ENCODE measurements at places on chromosomes 11 and 22.

- H3K4me3 ChIP-seq: no peak overlapping the region
- peaks cover 13% of the 10 kb centered on the region for H3K27me3 ChIP-seq
- H3K4me1 ChIP-seq: no peaks in the 10 kb centered on the region
- H3K36me3 ChIP-seq: no peaks in the 10 kb centered on the region
- no peak for DNase-seq
- no peak overlapping the region for H3K27ac ChIP-seq
Measured at GRCh38 chr11:30159546-30159945, 71.3 kb upstream of the FSHB start.

GRCh38 chr22:31341386-31342088 is 4.6 kb downstream of the PATZ1 start:
- H3K36me3 ChIP-seq: peaks cover 49% of the 10 kb centered on the region
- DNase-seq: no peak
- H3K27ac ChIP-seq: peak overlapping the region; percentile 74
- H3K27me3 ChIP-seq: no peaks in the 10 kb centered on the region
- peaks cover 77% of the 10 kb centered on the region for H3K4me1 ChIP-seq
- H3K4me3 ChIP-seq: peak overlapping the region; percentile 89

GRCh38 chr11:118841469-118842242 is 42.0 kb upstream of the CXCR5 start:
- H3K36me3 ChIP-seq: no peaks in the 10 kb centered on the region
- H3K4me1 ChIP-seq: peaks cover 15% of the 10 kb centered on the region
- no peaks in the 10 kb centered on the region for H3K27me3 ChIP-seq
- peak; percentile 51 for DNase-seq

DNA sequence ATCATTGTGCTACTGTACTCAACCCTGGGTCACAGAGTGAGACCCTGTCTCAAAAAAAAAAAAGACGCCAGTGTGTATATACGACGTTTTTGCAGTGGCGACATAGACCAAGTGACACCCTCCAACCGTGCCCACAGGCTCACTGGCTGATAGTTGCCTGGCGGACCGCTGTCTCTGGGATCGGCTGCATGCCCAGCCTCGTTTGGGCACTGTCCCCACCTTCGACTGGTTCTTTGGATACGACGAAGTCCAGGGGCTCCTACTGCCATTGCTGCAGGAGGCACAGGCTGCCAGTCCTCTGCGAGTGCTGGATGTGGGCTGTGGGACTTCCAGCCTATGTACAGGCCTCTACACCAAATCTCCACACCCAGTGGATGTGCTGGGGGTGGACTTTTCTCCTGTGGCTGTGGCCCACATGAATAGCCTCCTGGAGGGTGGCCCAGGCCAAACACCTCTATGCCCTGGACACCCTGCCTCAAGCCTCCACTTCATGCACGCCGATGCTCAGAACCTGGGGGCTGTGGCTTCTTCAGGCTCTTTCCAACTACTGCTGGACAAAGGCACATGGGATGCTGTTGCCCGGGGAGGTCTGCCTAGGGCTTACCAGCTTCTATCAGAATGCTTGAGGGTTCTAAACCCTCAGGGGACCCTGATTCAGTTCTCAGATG is 1.3 kb downstream of the CSKMT start:
- H3K27ac ChIP-seq: peak overlapping the region; percentile 95
- no peak for DNase-seq
- H3K36me3 ChIP-seq: peaks cover 29% of the 10 kb centered on the region
- no peaks in the 10 kb centered on the region for H3K27me3 ChIP-seq
- H3K4me3 ChIP-seq: peak overlapping the region; percentile 94

- peaks cover 44% of the 10 kb centered on the region for H3K27me3 ChIP-seq
- H3K4me3 ChIP-seq: no peak overlapping the region
- no peaks in the 10 kb centered on the region for H3K4me1 ChIP-seq
- H3K27ac ChIP-seq: no peak overlapping the region
- DNase-seq: no peak
- H3K36me3 ChIP-seq: no peaks in the 10 kb centered on the region
Measured at GRCh38 chr11:110755941-110756340, 43.7 kb upstream of the ARHGAP20 start.

DNA sequence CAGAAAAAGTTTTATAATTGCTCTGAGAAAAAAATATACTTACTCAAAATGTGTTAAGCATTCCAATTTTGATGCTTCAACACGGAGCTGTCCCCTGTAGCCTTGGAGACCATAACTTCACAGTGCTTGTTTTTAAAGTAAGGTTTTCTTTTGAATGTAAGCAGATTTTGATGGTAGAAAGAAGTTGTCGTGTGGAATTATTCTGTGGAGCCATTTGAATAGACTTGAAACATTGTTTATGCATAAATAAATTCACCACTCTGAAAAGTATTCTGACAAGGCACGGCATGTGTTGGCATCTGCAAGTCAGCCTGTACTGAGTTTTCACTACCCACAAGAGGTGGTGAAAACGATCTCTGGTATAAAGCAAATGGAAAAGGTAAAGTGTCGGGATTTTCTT is 115.5 kb downstream of the UVRAG start:
- no peak for DNase-seq
- H3K4me1 ChIP-seq: peaks cover 28% of the 10 kb centered on the region
- peak overlapping the region; percentile 36 for H3K27ac ChIP-seq
- H3K36me3 ChIP-seq: peaks cover 3% of the 10 kb centered on the region

GRCh38 chr11:61347916-61348461 is 13.7 kb downstream of the CYB561A3 start:
- peaks cover 19% of the 10 kb centered on the region for H3K36me3 ChIP-seq
- H3K27ac ChIP-seq: no peak overlapping the region
- no peaks in the 10 kb centered on the region for H3K4me1 ChIP-seq
- H3K4me3 ChIP-seq: no peak overlapping the region
- no peaks in the 10 kb centered on the region for H3K27me3 ChIP-seq
- DNase-seq: no peak

DNA sequence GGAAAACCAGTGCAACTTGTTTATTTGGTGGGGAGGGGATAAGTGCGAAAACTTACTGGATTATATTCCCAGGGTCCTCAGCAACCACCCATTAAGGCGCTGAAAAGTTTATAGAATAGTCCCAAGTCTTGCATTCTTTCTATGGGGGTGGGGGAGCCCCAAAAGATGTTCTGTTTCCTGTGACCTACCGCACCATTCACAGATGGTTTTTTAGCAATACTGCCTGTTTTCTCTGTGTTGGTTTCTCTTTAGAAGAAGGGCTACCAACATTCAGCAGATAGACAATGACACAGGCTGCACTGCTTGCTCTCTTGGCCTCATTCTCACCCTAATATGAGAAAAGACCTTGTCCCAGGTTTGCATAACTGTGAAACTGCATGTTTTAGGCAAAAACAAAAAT is 86.5 kb downstream of the FAM76B start:
- no peak overlapping the region for H3K27ac ChIP-seq
- H3K27me3 ChIP-seq: no peaks in the 10 kb centered on the region
- DNase-seq: no peak
- no peak overlapping the region for H3K4me3 ChIP-seq

DNA sequence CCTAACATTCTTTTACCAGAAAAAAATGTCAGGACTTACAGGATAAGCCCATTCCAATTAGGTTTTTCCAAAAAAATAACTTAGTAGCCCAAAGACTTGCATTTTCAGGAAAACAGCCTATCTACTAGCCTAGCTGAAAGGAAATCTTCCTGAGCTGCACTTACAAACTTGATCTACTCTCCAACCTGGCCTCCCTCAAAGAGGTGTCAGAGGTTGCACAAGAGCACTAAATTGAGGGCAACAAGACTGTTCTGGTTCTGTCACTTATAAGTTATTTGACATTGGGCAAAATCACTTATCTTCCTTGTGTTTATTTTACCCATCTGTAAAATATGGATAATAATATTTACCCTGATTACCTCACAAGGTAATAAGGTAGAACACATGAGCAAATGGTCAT is 7.9 kb upstream of the SOX6 start:
- no peaks in the 10 kb centered on the region for H3K36me3 ChIP-seq
- H3K27me3 ChIP-seq: no peaks in the 10 kb centered on the region
- no peak for DNase-seq
- no peaks in the 10 kb centered on the region for H3K4me1 ChIP-seq

GRCh38 chr11:59710136-59710847 is 3.4 kb downstream of the OR10V1 start:
- no peak for DNase-seq
- no peaks in the 10 kb centered on the region for H3K36me3 ChIP-seq
- H3K27me3 ChIP-seq: peaks cover 55% of the 10 kb centered on the region
- no peaks in the 10 kb centered on the region for H3K4me1 ChIP-seq

- H3K27me3 ChIP-seq: no peaks in the 10 kb centered on the region
- H3K36me3 ChIP-seq: no peaks in the 10 kb centered on the region
- no peak for DNase-seq
- no peak overlapping the region for H3K27ac ChIP-seq
- no peak overlapping the region for H3K4me3 ChIP-seq
Measured at GRCh38 chr11:86577644-86578636, 94.5 kb downstream of the ME3 start.

- no peak for DNase-seq
- peaks cover 3% of the 10 kb centered on the region for H3K36me3 ChIP-seq
- H3K4me3 ChIP-seq: peak within 1 kb of the TSS; percentile 85
- H3K4me1 ChIP-seq: peaks cover 29% of the 10 kb centered on the region
- H3K27me3 ChIP-seq: peaks cover 18% of the 10 kb centered on the region
Measured at GRCh38 chr22:23070418-23071229, at the start of gene GNAZ. Gene GNAZ, plus strand, starts transcription at chr22:23070519. Its CDS starts 25,177 bp downstream, at chr22:23095696.

DNA sequence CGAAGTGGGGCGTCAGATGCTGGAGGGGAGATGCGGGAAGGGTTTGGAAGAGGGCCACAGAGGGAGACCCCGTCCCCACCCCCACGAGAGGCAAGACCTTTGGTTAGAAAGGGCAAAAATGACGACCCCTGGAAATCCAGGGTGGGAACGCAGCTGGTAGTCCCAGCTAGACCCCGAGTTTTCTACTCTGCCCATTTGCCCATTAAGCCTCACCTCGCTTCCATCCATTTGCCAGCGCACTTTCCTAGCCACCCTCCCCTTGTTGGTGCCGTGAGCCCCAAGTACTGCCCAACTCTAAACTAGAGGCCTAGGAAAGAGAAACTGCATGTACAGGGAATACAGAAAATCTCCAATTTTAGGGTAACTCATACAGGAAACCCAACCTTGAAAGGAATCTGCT is 370 bp downstream of the DDX25 start:
- H3K4me1 ChIP-seq: peaks cover 24% of the 10 kb centered on the region
- peaks cover 34% of the 10 kb centered on the region for H3K27me3 ChIP-seq
- DNase-seq: no peak
- H3K36me3 ChIP-seq: peaks cover 11% of the 10 kb centered on the region
- H3K27ac ChIP-seq: no peak overlapping the region

Measured in central memory CD8-positive, alpha-beta T cell (primary cell).